ENCODE measurements at places on chromosomes 11 and 22.

- no peak for DNase-seq
These were observed 384.8 kb downstream of the TMEM135 start for GRCh38 chr11:87422566-87422965.

- no peak for DNase-seq
These were observed 23.3 kb downstream of the PIWIL4 start for GRCh38 chr11:94590352-94591041.

DNA sequence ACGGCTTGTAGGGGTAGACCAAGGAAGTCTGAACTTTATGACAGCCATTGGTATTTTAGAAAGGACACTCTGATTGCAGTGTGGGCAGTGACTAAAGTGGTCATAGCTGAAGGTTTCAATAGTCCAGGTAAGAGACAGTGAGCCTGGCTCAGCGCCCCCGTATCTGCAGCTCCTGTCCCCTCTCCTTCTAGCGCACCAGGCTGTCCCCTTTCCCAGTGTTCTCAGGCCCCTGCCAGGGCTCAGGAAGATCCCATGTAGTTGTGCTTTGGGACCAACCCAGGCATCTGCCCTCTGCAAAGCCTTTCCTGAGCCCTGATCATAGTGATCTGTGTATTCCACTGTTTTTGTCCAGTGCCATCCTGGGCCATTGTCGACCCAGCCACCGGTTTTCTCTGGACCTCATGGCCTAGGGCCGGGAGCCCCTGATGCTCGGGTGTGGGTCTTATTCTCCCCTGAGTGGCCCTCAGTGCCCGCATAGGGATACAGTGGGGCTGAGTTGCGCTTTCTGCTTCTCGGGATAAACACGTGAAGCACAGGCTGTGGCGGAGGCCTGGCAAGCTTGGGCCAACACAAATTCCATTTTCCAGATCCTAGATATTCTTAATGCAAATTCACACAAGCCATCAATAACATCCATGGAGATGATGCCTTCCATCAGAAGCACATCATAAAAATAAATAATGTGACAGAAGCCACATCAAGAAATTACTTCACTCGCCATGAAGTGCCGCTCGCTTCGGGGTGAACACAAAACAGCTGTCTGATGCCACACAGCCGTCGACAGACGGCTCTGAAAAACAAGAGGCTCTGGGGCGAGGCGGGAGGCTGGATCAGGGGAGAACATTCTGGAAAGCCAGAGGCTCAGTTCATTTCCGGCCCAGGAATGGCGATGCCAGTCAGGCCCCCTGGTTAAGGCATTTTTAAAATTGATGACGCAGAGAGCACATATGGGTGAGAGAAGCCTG lies 805.0 kb downstream of the TBC1D22A start:
- DNase-seq: no peak

GRCh38 chr11:118155776-118156530 lies 3.3 kb upstream of the SCN4B start:
- DNase-seq: no peak

DNA sequence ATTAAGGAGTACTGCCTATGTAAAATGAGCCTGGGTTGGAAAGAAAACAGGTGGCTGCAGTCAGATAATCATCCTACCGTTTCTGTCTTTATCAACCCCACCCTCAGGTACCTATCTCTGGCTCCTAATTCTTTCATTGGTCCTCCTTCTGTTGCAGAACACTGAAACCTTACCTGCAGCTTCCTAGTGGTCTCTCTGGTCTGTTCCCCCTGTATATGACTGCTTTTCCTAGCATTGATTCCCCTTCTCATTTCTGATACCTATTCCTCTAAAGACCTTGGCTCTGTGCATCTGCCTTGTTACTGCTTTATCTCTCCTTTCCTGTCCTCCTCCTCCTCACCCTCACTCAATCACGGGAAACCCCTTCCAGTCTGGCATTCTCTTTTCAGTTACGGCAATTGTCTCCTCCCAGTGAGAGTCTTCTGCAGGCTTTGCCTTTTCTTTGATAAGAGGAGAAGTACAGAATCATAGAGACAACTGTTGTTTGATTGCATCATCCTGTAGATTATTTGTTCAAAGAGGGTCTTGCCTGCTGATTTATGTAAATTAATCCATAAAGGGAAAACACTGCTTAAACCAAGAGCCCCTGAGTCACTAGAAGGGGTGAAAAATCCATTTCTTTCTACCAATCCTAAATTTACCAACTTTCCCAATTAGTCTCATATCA lies 301.2 kb downstream of the AASDHPPT start:
- DNase-seq: no peak

GRCh38 chr11:66467756-66468155 lies 1.1 kb downstream of the PELI3 start:
- DNase-seq: no peak

DNA sequence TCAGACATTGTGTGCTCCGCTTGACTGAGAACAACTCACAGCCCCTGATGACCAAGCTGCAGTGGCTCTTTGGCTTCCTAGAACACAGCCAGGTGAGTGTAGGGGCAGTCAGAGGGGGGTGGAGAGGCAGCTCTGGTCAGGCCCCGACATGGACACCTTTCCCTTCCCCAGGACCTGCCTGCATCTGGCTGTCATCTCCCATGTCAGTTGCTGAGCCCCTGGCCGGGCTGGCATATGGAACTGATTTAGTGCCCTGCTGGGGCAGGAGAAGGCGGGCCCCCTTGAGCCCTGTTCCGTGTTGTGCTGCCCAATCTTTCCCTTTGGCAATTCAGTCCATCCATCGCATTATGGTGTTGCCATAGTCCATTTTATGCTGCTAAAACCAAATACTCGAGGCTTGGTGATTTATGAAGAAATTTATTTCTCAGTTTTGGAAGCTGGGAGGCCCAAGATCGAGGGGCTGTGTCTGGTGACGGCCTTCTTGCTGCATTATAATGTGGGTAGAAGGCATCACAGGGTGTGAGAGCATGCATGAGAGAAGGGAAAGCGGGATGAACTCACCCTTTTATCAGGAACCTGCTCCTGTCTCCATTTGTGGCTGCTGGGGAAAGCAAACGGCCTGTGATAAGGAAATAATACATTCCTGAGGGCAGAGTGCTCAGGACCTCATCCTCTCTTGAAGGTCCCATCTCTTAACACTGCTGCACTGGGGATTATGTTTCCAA lies 19.0 kb downstream of the USP35 start:
- no peak for DNase-seq

GRCh38 chr22:20427945-20428417 lies 9.6 kb downstream of the SCARF2 start:
- no peak for DNase-seq

- DNase-seq: no peak
These were observed 592.0 kb downstream of the SOX6 start for GRCh38 chr11:15764326-15764725.

DNA sequence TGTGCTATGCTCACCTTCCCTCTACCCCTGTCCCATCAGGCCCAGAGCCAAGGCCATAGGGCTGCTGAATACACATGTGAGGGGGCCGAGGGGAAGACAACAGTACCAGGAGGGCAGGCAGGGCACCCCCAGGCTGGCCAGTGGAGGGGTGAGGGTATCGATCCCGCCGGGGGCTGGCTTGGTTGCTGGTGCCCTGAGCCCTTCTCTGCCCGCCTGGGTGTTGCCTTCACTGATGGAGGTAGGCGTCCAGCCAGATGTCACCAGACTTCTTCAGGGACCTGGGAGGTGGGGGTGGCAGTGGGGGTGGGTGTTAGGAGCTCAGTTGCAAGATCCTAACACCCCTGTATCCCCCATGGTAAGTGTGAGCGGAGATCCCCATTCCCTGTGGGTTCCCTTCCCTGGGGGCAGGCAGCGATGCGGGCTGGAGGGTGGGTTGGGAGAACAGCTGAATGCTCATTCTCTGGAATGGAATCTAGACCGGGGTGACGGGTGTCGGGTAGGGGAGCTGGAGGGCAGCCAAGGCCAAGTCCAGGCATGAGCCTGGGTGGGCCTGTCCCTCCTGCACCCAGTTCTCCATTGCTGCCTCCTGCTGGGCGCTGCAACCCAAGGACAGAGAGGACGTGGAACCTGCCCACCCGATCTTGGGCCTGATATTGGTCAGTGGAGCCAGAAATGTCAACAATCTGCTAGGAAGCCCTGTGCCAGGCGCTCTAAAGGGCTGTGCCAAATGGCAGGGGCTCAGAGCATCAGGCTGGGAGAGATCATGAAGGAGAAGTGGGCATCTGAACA lies 17.6 kb downstream of the FADS3 start:
- no peak for DNase-seq

DNA sequence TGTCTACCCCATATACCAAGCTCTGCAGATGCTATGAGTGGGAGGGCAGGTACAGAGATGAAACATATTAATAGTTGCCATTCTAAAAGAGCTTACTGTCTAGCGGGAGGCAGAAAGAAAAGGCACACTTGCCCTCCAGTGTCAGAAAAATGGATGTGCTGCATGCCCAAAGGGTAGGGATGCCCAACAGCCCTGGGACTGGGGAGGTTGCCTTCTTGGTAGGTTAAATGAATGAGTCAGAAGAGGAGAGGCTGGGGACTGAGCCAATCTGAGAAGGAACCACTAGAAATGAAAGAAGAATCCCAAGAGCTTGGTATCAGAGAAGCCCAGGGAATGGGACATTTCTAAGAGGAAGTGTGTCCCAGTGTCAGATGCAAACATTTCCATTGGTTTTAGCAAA lies 1.2 kb downstream of the BIRC3 start:
- peak; percentile 70 for DNase-seq

- no peak for DNase-seq
These were observed 54.3 kb downstream of the BTG4 start for GRCh38 chr11:111457731-111458368.

DNA sequence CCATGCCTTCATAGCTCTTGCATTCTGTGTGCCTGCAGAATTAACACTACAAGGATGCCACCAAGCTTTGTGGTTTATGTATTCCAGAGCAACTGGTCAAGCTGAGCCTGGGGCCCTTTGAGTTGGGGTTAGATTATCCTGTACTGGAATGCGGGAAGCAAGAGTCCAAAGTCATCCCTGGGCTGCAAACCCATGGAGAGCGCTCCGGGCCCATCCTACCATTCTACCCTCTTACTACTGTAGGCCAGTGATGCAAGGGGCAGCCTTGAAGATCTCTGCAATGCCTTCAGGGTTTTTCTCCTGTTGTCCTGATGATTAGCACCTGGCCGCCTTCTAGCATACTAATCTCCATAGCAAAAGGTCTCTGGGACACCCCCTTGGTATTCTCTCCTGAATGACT lies 51.3 kb downstream of the TUG1 start:
- DNase-seq: no peak

GRCh38 chr22:45008186-45008681 lies 1.6 kb downstream of the PHF21B start:
- DNase-seq: no peak

- no peak for DNase-seq
These were observed 72.6 kb upstream of the RAB1B start for GRCh38 chr11:66195867-66196266.

DNA sequence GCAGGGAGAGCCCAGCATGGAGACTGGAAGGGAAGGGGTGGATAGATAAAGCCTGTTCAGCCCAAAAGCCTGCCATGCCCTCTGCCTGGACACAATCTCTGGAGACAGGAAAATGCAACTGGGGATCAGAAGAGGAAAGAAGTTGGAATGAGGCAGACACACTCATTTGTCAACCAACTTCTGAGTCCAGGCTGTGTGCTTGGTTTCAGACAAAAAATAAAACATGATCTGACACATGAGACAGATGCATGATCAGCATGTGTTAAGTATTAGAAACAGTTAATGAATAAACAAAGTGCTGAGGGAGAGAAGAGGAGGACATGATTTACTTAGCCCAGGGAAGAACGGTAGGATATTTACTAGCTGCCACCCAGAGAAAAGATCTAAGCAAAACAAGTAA lies 839 bp downstream of the LRRN4CL start:
- DNase-seq: no peak

DNA sequence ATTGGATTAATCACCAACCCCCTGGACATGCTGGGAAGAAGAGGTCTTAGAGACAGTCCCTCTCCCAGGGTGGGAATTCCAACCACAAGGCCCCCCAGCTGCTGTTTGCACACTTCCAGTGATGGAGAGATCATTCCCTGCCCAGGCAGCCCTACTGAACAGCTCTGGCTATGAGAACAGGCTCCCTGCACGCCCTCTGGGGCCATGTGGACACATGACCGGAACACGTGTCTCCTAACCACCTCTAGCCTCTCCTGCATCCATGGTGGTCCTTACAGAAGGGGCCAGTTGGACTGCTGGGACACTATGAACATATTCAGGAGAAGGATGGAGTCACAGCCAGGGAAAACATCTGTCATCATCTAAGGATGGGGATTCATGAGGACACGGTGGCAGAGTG lies 196.2 kb downstream of the MN1 start:
- DNase-seq: no peak

GRCh38 chr22:34019190-34019845 lies 99.0 kb upstream of the LARGE1 start:
- no peak for DNase-seq

GRCh38 chr11:105935791-105936190 lies 86.2 kb downstream of the MSANTD4 start:
- DNase-seq: no peak

DNA sequence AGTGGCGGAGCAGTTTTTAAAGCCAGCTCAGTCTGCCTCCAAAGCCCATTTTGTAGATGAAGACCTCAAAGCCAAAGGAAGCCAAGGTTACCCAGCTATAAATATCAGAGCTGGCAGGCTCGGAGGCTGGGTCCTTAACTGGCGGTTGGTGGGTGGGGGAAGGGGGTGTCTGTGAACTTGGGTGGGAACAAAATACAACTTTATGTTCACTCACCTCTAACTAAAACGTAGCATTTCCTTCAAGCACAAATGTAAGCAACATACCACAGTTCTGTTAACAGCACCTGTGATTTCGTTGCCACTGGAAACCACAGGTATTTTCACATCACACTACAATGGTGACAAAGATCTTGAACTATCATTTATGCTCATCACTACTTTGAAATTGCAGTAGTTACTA lies 99.7 kb upstream of the SYT13 start:
- DNase-seq: no peak

DNA sequence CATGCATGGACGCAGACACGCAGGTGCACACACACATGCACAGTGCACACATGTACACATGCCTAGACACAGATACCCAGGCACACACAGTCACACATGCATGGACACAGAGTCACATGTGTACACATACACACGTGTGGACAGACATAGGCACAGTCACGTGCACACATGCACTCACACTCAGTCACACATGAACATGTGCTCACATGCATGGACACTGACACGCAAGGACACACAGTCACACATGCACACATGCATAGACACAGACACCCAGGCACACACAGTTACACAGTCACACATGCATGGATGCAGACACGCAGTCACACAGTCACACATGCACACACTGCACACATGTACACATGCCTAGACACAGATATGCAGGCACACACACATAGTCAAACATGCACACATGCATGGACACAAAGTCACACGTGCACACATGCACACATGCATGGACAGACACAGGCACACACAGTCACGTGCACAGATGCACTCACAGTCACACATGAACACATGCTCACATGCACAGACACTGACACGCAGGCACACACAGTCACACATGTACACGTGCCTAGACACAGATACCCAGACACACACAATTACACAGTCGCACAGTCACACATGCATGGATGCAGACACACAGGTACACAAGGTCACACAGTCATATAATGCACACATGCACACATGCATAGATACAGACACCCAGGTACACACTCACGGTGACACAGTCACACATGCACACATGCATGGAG lies 16.8 kb downstream of the MUC2 start:
- DNase-seq: no peak

- DNase-seq: no peak
These were observed 30.0 kb downstream of the PPP2R1B start for GRCh38 chr11:111736181-111736590.

Data from stimulated activated CD4-positive, alpha-beta T cell treated with anti-CD3 and anti-CD28 coated beads, Interleukin-4, amount 100 ng/mL, for 24 hours (primary cell).